Hippocampal formation (tissue), 2 donors: ENCODE measurements at places on chromosomes 12 and 14.
A peak's percentile ranks its signal among the peaks of the same experiment; 100 is the strongest.

- DNase-seq: no peak
Observed at GRCh38 chr12:13093191-13093847, 10.1 kb downstream of the GSG1 start.

DNA sequence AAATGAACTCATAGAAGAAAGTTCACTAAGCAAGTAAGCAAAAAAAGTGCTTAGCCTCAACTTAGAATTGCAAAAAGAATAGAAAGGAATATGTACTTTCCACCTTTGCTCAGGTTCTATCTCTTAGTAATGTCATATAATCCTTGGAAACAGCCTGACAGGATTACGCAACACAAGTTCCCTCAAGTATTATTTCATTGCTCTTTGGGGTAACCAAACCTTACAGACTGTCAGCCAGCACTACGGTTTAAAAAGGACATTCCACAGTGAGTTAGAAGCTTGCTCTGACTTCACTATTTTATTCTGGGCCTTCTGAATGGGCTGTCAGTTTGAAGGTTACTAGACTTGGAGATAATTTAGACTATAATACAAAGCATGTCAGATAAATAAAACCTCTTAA lies 264.0 kb downstream of the ATXN7L3B start:
- DNase-seq: no peak

GRCh38 chr12:107845980-107846659 lies 71.6 kb downstream of the ASCL4 start:
- no peak for DNase-seq

DNA sequence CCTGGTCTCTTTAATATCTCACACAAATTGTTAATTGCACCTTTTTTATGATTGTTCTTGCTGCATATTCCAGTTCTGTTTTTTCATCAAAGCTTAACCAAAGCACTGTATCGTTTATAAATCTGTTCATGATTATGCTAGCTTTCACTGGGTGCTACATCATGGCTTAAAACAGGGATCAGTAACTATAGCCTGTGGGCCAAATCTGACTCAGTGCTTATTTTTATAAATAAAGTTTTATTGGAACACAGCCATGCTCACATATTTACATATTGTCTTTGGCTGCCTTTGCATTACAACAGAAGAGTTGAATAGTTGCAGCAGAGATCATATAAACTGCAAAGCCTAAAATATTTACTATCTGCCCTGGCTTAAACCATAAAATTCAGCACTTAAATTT lies 183.4 kb upstream of the NRXN3 start:
- no peak for DNase-seq

DNA sequence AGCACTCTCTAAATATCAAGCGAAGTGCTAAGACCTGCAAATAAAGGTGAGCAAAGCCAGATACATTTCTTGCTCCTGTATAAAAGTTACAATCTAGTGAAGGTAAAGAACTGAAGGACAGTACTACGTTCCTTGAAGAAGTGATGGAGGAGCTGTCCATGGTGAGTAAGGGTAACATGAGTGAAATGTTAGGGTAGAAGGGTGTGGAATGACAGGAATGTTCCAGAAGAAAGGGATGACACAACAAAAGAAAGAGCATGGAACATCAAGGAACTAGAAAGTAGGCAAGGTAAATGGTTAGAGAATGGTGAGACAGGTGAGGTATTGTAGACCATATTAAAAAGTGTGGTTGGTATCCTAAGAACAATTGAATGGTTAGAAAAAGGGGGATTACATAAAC lies 272.4 kb downstream of the ACSS3 start:
- no peak for DNase-seq

DNA sequence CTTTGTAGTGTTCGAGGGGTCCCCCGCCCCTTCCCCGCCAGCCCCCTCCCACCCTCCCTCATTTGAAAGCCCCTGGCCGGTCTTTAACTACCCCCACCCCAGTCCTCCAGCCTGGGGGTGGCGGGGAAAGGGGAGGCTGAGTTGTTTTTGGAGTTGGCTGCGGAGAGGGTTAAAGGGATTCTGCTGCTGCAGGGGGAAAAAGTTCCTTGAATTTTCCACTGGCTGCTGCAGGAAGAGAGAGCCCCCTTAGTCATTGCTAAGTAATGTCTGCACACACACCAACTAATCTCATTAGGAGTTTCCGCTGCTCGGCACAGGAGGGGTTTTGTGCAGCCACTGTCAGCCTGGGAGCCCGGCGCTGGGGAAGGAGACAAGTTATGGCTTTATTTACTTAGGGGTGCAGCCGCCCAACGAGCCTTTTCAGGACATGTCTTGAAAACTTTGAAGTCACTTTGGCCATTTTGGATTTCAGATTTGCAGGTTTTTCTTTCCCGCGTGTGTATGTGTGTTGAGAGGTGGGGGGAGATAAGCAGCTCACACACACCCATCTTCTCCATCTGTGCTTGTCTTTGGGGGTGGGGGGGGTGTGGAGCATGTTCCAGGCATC lies 1.8 kb downstream of the ELK3 start:
- DNase-seq: no peak

DNA sequence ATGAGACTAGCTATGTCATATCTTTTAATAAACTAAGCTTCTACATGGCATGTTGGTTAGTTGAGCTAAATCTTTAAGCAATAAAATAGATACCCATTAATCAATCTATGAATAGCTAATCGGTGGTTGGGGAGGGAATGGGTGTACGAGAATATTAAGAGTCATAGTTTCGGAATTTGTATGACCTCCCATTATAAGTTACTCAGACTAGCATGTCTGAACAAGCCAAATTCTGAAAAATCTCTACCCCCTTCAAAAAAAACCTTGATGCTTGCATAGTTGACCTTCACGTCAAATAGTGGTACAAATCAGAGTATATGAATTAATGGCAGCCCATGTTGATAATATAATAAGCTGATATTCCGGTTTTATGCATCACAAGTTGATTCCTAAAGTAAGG lies 60.0 kb downstream of the PLEKHG7 start:
- DNase-seq: no peak

- DNase-seq: no peak
Observed at GRCh38 chr14:105857220-105857825, 330.9 kb downstream of the TMEM121 start.

- no peak for DNase-seq
Observed at GRCh38 chr14:100132903-100133510, 26.4 kb downstream of the DEGS2 start.

DNA sequence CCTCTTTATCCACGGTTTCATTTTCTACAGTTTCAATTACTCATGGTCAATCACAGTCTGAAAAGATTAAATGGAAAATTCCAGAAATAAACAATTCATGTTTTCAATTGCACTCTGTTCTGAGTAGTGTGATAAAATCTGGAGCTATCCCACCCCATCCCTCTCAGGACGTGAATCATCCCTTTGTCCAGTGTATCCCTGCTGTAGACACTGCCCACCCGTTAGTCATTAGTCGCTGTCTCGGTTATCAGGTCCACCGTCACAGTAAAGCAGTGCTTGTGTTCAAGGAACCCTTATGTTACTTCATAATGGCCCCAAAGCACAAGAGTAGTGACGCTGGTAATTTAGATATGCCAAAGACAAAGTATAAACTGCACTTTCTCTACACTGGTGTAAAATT lies 141.0 kb upstream of the LMNTD1 start:
- DNase-seq: no peak

GRCh38 chr12:123243671-123244262 lies 10.5 kb downstream of the MTRFR start:
- no peak for DNase-seq

GRCh38 chr12:80714846-80715245 lies 1.9 kb upstream of the MYF5 start:
- no peak for DNase-seq

- DNase-seq: no peak
Observed at GRCh38 chr14:76808011-76808410, 4.7 kb downstream of the ANGEL1 start.

GRCh38 chr12:53287741-53288216 lies 7.6 kb upstream of the PFDN5 start:
- DNase-seq: peak; percentile 34

GRCh38 chr14:70045844-70046535 lies 142.8 kb downstream of the SLC8A3 start:
- peak; percentile 18 for DNase-seq

DNA sequence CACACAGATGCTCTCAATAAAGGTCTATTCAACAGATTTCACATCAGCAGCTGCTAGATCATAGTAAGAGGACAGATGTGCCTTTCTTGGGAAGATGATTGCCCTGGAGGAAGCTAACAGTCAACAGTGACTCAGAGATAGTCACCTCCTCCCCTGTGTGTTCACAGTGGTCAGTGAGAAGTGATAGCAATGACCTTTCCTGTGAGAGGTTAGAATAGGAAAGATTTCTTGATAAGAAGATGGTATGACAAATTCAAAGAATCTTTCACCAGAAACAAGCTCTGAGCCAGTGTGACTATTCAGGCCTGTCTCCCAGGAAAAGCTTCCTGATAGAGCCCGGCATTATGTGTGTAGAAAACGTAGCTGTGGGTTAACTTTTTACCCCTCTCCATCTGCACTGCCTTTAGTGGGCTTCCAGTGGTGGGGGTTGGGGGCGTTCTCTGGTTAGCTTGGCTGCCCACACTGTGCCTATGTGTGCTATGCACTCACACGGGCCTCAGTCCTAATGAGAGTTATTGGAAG lies 66.4 kb upstream of the ARHGAP5 start:
- DNase-seq: no peak

DNA sequence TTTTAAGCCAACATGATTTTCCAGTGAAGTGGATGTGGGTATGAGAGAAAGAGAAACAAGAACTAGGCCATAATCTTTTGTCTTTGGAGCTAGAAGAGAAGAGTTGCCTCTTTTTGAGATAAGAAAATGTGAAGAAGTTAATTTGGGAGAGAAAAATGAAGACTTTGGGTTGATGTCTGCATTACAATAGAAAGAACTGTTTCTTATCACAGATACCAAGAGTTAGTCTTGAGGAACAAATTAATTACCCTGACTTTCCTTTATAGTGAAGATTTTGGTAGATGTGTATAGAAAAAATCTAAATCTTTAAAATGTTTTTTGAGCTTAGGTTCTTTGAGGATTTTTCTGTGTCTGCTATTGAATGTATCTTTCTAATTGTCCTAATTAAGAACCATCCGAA lies 4.2 kb downstream of the A2M start:
- DNase-seq: no peak

DNA sequence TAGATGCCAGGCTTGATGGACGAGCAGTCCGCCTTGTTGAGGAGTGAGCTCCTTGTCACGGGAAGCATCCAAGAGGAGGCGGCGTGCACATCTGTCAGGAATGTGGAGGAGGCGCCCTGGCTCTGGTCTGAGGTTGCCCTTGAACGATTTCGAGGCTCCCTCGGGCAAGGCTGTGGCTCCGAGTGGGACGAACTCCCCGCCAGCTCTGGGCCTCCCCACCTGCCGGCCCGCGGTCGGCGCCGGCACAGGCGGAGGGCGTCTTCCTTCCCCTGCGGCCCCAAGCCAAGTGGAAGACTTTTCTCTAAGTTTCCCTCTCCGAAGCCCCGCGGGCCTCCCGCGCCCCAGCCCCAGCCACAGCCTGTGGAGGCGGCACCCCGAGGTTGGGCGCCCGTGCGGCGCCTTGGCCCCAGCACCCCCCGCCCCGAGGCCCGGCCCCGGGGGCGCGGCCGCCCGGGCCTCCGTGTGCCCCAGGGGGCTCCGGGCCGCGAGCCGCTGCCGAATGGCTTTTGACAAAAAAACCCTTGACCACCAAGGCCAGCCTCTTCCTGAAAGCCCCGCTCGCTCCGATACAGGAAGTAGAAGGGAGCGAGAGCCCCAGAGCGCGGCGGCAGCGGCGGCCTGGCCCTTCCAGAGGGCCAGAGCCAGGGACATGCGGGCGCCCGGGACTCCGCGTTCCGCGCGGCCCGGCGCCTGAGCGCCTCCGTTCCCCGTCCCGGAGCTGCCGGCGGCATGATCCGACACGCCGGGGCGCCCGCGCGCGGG lies at the start of gene RIN3:
Gene RIN3 (plus strand): TSS at position 578 of the 762 bp plus-strand sequence. CDS start 152 bp downstream, at position 730.
- no peak for DNase-seq

- no peak for DNase-seq
Observed at GRCh38 chr14:94282991-94283723, 9.9 kb downstream of the SERPINA10 start.

DNA sequence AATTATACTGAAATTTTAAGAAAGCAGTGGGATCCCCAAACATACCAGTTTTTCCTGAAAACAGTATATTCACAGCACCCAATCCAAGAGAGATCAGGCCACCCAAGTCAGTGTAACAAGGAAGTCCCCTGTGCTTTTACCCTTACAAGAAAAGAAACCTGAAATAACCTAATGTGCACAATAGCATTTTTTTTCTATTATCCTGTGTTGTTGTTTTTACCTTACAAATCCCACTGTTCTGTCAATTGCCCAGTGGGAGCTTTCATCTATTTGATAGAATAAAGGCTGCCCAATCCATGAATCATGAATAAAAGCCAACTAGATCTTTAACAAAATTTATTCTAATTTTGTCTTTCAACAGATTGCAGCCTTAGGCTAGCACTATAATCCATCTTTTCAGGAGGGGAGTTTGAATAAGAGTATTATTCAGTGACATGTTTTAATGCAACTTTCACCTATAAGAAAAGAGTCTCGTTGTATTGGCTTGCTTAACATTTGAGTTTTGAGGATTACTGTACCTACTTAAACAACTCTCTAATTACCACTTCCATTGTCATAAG lies 457.4 kb downstream of the TRHDE start:
- no peak for DNase-seq

- DNase-seq: no peak
Observed at GRCh38 chr14:60981633-60982455, 799 bp downstream of the SLC38A6 start.

DNA sequence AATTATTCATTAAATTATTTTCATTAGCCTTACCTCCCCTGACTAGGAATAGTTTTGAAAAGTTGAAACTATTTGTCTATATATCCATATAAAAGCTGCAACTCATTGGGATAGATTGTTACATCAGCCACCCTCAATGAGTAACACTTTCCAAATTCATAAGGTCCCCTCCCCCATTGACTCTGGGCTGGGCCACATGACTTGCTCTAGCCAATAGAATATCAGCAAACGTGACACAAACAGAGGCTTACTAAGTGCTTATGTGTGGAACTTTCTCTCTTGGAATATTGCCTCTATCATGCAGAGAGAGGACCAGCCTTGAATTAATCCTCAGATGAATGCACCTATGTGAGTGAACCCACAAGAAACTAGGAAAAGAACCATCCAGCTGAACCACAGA lies 213.7 kb downstream of the CCDC59 start:
- DNase-seq: no peak

- DNase-seq: no peak
Observed at GRCh38 chr12:19645823-19646222, 206.5 kb downstream of the AEBP2 start.

- no peak for DNase-seq
Observed at GRCh38 chr12:120592121-120593049, 11.2 kb upstream of the POP5 start.

DNA sequence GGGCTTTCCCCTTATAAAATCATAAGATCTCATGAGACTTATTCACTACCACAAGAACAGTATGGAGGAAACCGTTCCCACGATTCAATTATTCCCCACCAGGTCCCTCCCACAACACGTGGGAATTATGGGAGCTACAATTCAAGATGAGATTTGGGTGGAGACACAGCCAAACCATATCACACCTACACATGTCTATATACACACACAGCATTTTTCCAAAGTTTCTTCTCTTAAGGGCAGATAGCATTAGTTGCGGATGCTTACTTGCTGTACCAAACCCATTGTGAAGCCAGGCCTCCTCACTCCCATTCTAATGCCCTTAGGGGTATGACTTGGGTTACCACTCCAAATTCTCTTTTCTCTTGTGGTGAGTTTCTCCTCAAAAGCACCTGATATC lies 104.1 kb upstream of the RAP1B start:
- no peak for DNase-seq
